ENCODE measurements at places on chromosomes 2 and 18. TPM values are rescaled to one million over a fixed set of nuclear protein-coding genes. Genes with fewer than 3 reads are reported as not detected.

EML6 gene
- 1.0 TPM for total RNA-seq

ANKRD62 gene
- total RNA-seq = not detected

NEUROD1 gene
- not detected for total RNA-seq

TTN gene
- under 0.01 TPM for total RNA-seq

BBS5 gene
- total RNA-seq = 6.1 TPM

ESPNL gene
- 0.16 TPM for total RNA-seq

CENPA gene
- 57.9 TPM for total RNA-seq

ANKRD30BL gene
- not detected for total RNA-seq

Measured in A549 treated with CORT108297 at 1 μM for 4 hours (cell line).